ENCODE measurements at places on chromosomes 11 and 22. TPM values are rescaled to one million over a fixed set of nuclear protein-coding genes. Genes with fewer than 3 reads are reported as not detected.

Gene PANX2
- 1.3 TPM for polyA plus RNA-seq

Gene JHY
- 13.7 TPM for polyA plus RNA-seq

Gene CDC42BPG
- 5.4 TPM for polyA plus RNA-seq

Gene MAPK11
- 7.1 TPM for polyA plus RNA-seq

DNA sequence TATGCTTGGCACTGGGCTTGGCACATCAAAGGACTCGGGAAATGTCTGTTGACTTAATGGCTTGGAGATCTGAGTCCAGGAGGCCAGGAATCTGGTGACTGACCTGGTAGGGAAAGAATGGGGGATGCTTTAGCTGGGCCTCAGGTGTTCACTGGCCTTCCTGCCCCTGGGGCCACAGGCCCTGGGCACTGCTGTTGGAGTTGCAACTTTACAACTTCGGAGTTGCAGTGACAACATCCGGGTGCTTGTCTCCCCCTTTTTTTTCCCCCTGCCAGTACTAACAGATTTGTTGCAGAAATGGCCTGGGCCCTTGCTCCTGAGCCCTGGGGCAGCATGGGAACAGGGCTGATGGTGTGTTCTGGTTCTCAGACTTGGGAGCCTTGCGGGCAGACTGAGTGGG lies 23.8 kb downstream of the OSBP2 start:
- DNase-seq = no peak

DNA sequence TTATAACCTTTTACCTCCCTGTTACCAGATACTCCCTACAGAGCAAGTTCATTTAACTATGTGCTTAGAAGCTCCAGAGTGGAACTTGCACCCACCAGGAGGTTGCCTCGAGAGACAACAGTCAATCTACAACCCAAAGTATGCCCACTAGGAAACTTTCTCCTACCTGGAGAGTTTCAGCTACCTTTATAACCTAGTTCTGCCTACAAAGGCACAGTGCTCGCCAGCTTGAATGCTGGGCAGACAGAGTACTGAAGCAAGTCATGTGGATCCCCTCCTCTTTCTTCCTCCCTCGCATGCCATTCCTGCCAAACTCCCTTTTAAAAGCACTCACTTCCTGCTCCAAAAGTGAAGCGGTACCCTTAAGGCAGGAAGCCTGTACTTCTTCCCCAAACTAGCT lies 258.9 kb downstream of the SWAP70 start:
- no peak for DNase-seq

DNA sequence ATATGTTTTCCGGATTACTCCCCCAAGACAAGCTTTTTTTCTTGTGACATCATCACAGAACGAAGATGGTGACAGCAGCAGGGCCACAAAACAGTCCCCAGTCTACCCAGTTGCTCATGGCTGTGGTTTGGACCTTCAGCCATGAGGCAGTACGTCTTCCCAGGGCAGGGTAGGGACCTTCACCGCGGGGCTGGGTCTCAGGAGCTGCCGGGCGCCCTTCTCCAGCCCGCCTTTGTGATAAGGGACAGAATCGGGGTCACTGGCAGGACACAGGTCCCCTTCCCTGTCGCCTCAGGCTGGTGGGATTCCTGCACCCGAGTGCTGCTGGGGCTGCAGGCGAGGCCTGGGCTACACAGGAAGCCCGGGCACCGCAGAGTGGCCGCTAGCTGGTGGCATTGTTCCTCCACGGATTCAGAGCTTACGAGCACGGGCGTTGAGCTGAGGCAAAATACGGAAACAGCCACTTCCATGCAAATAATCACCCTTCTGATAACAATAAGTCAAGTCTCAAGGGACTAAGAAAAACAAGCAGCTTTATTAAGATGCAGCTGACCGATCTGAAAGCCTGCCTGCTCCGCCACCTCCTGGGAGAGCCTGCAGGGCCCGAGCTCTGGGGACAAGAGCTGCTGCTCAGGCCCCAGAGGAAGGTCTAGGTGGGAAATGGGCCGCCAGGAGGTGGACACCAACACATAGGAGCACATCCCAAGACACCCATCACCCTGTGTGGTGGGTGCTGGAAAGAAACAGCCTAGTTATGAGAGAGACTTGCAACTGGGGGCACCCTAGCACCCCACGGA lies 12.3 kb downstream of the TBX1 start:
- no peak for DNase-seq

DNA sequence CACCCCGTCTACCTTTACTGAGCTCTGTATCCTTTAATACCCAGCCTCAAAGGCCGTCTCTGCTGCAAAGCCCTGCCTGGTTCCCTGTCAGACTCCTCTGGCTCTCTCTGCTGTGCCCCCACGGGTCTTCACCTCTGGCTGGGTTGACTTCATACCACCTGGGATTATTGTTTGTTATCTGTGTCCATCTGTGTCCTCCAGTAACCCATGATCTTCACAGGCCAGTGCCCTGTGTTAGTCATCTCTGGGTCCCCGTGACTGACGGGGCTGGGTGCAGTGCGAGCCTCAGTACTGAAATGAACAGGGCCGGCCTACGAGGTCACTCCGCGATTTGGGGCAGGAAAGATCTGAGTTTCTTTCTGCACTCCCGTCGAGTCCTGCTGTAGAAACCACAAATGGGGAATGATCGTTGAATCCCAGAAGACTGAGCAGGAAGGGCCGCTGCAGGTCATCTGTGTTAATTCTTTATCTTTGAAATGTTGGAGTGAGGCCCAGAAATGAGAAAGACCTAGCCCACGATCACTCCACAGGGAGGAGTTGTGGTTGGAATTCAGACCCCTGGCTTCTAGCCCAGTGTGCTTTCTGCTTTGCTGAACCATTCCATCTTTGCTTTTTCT lies 12.3 kb upstream of the TUB start:
- DNase-seq = peak; percentile 63

- no peak for DNase-seq
Observed at GRCh38 chr22:34592123-34592740, 473.7 kb upstream of the ISX start.

DNA sequence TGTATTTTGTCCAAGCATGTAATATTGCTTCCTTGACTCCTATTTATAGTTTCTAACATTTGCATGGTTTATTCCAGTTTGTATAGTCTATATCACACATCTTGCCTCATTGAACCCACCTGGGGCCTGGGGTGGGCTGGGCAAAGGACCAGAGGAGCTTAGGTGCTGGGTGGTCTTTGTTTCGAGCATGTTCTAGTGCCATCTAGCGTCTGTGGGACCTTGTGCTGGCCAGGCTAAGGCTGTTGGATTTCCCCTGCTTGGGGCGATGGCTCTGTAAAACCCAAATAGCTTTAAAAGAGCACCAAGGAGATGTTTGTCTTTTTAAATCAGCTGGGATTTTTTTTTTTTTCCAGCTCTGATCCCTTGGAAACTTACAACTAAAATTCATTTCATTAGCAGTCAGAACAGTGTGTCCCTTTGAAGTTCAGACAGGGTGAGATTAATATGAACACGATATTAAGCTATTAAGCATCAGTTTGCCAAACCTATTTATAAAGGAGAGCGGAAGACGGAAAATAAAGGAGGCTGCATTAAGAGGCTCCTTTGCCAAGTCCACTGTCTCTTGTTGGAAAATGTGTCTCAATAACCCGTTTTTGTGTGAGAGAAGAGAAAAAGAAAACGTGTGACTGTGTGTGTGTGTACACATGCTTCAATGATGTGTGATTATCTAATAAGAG lies 157.4 kb downstream of the COMMD9 start:
- no peak for DNase-seq

DNA sequence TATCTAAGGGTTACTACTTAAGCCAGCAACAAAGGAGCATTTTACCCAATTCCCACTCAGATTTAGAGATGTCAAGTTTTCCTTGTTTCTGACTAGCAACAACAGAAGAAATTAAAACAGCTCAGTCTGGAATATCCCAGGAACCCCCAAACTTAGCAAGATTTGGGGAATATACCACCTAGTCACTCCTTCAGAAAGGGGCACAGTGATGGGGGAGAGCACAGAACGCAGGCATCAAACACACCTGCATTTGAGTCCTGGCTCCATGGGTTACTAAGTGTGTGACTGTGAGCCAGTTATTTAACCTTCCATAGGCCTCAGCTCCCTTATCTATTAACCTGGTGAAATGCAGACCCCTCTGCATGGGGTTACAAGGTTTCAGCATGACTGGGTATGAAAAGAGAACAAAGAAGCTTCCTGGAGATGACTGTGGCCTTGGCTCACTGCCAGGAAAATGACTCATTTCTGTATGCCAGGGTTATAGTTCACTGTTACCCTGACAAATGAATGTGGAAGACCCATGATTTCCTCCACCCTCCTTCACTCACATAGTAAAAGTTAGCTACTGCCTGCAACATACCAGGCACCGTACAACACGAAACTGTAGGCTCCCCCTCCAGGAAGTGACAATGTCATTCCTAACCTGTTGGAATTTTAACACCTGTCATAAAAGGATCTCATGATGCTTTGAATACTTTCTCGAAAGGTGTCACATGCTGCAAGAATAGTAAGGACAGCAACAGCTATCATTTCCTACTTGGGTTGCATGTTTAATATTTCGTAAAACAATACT lies 79.6 kb downstream of the ME3 start:
- DNase-seq = peak; percentile 58

DNA sequence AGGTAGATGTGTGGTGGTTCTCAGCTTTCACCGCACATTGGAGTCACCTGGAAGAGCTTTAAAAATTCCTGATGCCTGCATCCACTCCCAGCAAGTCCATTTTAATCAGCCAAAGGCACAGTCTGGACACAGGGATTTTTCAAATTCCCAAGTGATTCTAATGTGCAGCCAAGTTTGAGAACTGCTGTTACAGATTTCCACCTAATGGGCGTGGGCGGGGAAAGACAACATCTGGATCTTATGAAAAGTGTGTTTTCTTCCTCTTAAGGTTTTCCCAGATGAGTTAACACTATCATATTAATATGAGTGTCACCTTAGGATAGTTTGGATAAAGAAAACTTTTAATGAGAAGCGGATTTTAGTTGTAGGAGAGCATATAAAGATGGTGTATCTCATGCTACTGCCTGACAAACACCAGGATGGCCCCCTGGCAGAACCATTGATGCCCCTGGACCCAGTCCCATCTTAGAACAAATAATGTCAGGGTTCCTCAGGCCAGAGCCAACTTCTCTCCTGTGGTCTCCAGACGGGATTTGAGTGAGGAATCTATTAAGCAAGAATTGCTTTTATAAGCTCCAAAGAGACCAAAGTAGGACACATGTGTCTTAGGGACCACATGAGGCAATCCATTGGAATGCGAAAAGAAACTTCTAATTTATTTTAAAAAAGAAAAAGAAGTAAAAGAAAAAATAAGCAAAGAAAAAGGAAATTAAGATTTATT lies 31.9 kb downstream of the POU2AF1 start:
- DNase-seq = no peak

DNA sequence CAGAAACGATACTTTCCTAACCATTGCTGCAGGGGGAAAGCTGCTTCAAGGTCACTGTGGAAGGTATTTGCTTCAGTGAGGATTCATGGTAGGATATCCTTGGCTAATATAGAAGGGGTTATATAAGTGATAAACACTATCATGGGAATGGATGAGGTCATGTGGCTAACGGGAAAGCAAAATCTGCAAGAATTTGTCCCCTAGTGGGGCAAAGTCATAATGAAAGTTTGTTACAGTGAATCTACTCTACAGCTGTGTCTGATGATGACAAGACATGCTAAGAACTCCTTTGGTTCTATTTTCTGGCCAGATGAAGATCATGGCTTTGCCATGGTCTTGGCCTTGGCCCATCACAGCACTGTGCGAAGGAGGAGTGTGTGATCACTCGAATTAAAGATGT lies 13.8 kb downstream of the MMP20 start:
- no peak for DNase-seq

DNA sequence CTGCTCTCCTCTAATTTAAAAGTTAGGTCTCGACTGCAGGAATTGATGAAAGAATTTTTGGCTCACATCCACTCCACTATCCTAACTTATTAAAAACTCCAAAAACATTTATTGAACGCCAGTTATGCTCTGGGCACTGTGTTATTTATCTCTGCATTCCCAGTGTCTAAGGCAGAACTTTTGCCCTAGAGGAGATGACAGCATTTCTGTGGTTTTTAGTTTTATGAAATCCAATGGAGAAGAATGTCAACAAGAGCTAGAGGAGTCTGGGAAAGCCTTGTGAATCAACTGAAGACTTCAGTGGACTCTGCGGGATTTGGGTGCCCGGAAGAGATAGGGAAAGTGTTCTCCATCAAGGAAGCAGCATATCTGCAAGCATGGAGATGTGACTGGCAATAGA lies 217.0 kb upstream of the PGR start:
- DNase-seq = no peak
